Stimulated activated CD8-positive, alpha-beta memory T cell treated with anti-CD3 and anti-CD28 coated beads, Interleukin-4, amount 100 ng/mL, for 4 hours (primary cell): ENCODE measurements at places on chromosomes 1 and 21.

- no peak for DNase-seq
Observed at GRCh38 chr1:117270679-117271078, 60.0 kb upstream of the VTCN1 start.

- DNase-seq, result no peak
Observed at GRCh38 chr1:166693673-166694297, 145.5 kb upstream of the POGK start.

DNA sequence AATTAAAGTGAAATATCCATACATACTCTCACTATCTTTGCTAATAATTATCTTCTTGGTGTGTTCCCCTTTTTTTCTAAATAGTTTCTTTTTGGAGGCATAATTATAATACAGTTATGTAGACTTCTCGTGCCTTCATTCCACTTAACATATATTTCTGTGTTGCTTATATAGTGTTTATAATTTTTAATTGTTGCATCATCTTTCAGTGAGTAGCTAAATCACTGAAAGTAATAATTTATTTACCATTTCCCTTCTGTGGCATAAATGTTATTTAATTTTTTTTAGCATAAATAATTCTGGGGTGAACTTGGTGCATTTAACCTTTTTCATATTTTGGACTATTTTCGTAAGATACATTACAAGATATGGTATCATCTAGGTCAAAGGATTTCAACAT is 38.3 kb downstream of the SMAP2 start:
- no peak for DNase-seq

DNA sequence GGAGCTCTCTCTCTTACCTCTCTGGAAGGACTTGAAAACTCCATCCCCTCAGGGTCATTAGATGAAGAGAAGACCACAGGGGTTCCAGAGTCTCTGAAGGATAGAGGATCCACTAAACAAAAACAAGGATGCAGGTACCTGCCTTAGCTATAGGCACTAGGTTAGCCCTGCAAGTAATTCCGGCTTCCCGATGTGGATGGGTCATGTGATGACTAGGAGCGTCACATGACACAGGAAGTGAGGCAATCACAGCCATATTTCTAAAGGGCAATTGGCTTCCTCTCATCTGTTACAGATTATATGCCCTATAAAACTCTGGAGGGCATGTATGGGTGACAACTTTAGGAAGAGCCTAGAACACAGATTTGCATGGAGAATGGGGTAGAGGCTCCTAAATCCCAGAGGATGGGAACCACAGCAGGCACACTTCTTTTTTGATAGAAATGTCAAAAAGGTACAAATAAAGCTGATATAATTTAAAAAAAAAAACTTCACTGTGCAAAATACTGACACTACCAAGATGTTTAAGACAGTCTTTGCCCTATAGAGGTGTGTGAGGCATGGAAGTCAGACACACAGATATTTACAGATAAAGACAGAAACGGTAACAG is 14.1 kb downstream of the ENTREP3 start:
- DNase-seq, result no peak

- DNase-seq, result no peak
Observed at GRCh38 chr1:198151688-198152087, 5.1 kb upstream of the NEK7 start.

GRCh38 chr1:232440325-232441035 is 189.5 kb downstream of the SIPA1L2 start:
- DNase-seq, result no peak

DNA sequence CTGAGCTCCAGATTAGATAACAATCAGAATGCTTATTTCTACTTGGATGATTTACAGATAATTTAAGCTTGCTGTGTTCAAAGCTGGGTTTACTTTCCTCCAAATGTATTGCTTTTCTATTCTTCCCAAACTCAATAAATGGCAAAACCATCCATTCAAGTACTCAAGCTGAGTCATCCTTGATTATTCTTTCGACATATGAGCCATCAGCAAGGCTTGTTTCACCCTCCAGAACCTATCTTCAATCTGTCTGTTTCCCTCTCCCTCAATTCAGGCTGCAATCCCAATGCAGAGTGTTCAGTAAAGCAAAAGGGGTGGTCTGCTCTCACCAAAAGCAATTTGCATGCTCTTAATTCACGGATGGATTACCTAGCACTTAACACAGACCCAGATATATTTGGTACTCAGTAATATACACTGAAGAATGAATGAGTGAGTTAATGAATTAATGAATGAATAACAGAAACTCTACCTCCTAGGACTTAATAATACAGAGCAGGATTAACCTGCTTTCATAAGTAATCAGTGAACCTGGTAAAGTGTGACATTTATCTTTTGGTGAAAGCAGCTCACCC is 41.9 kb downstream of the DDR2 start:
- no peak for DNase-seq

GRCh38 chr1:6241107-6241886 is 2.7 kb upstream of the HES3 start:
- DNase-seq, result no peak

GRCh38 chr1:201353186-201353940 is 24.1 kb downstream of the TNNT2 start:
- DNase-seq, result no peak

GRCh38 chr1:56477164-56478111 is 101.9 kb downstream of the PLPP3 start:
- no peak for DNase-seq

- no peak for DNase-seq
Observed at GRCh38 chr1:7335224-7335879, 435.7 kb upstream of the VAMP3 start.

DNA sequence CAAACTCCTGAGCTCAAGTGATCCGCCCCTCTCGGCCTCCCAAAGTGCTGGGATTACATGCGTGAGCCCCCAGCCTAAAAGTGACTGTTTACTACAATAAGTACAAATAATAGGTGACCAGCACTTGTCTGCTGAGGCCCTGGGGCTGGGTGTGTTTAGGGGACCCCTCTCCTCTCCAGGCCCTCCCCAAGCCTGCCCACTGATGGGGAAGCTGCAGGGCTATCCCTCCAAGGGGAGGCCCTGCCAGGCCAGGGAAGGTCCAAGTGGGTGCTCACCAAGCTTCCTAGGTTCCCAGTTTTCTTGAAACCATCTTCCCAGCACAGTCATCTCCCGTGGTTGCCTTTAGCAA is 60.7 kb downstream of the H3-3A start:
- DNase-seq, result no peak

DNA sequence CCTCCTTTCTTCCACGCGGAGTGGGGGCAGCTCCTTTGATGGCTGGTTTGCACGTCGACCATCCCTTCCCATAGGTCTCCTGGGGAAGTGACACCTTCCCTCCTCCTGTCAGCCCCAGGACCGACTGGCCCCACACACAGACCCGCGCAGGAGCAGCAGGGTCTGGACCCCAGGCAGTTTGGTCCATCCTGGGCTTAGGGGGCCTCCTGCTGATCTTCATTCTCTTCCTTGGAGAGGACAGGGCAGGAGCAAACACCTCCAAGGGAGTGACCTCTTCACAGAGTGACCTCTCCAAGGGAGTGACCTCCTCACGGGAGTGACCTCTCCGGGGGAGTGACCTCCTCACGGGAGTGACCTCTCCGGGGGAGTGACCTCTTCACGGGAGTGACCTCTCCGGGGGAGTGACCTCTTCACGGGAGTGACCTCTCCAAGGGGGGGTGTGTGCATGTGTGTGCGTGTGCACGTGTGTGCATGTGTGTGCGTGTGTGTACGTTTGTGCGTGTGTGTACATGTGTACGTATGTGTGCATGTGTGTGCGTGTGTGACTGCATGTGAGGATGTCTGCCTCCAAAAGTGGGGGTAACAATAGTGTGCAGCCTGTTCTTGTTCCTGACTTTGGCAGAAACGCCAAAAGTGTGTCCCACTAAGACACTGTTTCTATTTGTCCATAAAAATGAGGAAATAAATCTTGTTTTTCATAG is 29.8 kb downstream of the COL6A1 start:
- no peak for DNase-seq

DNA sequence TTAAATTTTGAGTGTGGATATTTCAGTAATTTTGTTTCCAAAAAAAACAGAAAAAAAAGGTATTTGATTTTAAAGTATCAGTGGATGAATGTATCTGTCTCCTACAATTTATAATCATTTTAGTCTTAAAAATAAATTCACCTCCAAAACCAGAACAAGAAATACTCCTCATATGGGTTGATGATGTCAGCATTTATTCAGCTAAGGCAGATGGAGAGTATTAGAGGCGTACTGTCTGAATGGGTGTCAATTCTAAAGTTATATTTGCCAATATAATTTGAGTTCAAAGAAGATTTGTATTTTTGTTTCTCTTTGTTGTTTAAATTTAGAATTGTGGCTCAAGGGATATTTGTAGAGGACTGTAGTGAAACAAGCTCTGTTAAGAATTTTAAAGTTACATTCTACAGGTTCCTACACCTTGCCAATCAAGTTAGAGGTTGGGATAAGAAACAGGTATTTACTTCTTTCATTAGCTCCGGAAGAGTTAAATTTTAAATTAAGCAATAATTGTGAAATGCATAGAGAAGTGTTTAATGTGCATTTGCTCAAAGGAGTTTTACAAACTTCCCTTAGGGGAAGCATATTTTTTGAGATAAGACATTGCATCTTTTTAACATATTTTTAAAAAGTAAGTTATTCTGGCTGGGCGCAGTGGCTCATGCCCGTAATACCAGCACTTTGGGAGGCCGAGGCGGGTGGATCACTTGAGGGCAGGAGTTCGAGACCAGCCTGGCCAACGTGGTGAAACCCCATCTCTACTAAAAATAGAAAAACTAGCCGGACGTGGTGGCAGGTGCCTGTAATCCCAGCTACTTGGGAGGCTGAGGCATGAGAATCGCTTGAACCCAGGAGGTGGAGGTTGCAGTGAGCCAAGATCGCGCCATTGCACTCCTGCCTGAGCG is 1.2 kb downstream of the PLA2G4A start:
- no peak for DNase-seq

DNA sequence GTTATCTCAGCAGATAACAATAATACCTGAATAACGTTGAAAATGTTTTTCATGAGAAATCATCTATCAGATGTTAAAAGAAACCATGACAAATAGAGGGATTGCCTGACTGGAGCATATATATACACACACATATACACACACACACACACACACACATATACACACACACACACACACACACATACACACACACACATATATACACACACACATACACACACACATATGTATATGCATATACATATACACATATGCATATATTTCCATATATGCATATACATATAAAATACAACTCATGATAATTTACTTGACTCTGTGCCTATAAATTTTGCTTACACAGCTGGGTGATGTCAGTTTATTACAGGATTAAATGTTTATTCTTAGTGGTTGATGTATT is 847.3 kb upstream of the ADAMTS5 start:
- DNase-seq, result no peak

- no peak for DNase-seq
Observed at GRCh38 chr1:193299038-193299437, 112.6 kb upstream of the B3GALT2 start.

DNA sequence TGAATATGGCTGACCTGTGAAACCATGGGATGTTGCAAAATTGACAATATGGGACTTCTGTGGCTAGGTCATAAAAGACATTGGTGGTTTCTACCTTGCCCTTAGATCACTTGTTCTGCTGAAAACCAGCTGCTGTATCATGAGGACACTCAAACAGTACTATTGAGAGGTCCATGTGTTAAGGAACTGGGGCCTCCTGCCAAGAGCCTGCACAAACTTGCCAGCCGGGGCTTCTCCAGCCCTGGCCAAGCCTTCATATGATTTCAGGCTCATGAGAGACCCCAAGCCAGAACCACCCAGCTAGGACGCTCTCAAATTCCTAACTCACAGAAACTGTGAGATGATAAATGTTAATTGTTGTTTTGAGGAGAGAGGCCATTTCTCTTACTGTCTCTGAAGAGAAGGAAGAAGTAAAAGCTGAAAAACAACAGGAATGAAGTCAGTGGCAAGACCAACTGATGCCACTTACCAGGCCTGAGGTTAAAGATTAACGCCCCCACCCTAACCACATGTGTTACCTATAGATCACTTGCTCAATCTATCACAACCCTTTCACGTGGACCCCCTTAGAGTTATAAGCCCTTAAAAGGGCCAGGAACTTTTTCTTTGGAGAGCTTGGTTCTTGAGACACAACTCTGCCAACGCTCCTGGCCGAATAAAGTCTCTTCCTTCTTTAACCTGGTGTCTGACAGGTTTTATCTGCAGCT is 3.9 kb upstream of the PITHD1 start:
- DNase-seq, result no peak

DNA sequence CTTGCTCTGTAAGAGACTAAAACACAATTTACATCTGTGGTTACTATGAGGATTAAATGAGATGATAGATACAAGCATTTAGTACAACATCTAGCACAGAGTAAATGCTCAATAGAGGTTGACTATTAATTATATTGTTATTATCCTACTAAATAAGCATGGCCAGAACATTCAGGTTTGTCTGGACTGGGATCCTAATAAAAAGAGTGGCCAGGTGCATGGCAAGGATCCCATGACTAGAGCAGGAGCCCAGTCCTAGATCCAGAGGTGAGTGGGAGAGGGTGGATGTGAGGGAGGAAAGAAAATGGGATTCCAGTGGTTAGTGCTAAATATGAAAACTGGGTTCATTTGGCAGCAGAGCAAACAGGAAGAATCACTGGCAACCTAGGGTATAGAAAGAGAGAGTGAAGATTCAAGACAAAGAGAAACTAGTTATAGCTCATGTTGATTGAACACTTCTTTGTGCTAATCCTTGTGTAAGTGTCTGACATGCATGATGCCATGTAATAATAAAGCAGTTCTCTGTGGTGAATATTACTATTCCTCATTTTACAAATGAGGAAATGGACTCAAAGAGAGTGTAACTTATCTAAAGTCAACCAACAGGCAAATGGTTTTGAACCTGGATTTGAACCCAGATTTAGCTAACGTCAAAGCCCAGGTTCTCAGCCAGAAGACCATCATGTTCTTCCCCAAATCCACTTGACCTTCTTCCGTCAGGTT is 71.1 kb upstream of the FGGY start:
- DNase-seq, result no peak

DNA sequence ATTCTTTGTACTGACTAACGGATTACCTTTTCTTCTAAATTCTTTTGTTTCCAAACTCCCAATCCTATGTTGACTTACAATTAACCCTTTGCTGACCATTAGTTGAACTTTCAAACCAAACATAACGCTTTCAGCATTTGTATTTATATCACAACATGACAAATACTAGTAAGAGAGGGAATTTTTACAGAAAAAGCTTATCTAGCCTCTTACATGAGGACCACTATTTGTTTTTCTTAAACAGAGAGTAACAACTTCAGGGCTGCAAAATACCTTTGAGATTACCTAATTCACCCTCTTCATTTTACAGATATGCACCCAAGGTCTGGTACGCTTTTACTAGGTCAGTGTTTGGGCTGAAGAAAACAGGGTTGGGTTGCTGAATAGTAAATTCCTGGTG is 45.0 kb upstream of the CXADR start:
- no peak for DNase-seq

DNA sequence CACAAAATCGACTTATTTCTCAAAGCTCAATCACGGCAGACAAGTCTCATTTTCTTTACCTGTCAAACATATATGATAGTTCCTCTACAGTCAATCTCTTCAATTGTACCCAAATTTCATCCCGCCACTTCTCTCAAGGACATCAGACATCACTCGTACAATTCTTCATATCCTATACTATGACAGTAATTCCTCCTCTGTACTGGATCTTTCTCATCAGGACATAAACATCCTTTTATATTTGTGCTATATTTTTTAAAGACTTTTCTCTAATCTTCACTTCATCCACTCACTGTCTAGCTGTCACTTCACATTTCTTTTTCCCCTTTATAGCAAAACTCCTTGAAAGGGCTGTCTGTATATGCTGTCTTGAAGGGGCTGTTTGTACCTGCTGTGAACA is 419.1 kb upstream of the NR5A2 start:
- DNase-seq, result no peak
